ENCODE measurements at places on chromosomes 11 and 22. TPM values are rescaled to one million over a fixed set of nuclear protein-coding genes. Genes with fewer than 3 reads are reported as not detected.

Gene GLB1L2
- 1.4 TPM for total RNA-seq

Gene HSCB
- 7.5 TPM for total RNA-seq

DNA sequence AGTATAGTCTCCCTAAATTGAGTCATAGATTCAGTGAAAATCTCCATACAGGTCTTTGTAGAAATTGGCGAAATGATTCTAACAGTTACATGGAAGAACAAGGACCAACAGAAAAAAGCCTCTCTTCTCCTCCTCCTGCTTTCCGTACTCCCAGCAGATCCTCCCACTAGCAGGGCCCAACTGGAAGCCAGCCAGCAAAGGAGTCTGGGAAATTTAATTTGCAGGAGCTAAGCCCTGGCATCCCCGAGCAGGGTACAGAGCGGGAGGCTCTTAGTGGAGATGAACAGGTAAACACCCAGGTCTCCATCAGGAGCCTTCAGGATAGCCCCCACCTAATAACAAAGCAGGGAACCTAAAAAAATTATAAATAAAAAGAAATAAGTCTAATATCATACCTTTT lies 1473.8 kb downstream of the TBC1D22A start:
- no peak for DNase-seq

GRCh38 chr11:68372625-68373024 lies 60.2 kb downstream of the LRP5 start:
- peak; percentile 44 for DNase-seq

GRCh38 chr11:87425943-87426342 lies 388.2 kb downstream of the TMEM135 start:
- no peak for DNase-seq

- DNase-seq, result no peak
Measured at GRCh38 chr22:32998373-32998772, 59.8 kb downstream of the SYN3 start.
